Activated naive CD4-positive, alpha-beta T cell treated with anti-CD3 and anti-CD28 coated beads, Interleukin-2, amount 50 U/mL, for 72 hours (primary cell): ENCODE measurements at places on chromosomes 6 and 20. TPM values are rescaled to one million over a fixed set of nuclear protein-coding genes. Genes with fewer than 3 reads are reported as not detected.

The ITCH gene
- 37.4 TPM for total RNA-seq

GRCh38 chr6:136646377-136646776, 96.2 kb upstream of the MAP7 start:
- DNase-seq: no peak

- DNase-seq: no peak
Observed at GRCh38 chr6:100612094-100612493, 147.4 kb upstream of the SIM1 start.

GRCh38 chr6:39330476-39330875, 8.0 kb upstream of the KCNK16 start:
- DNase-seq: no peak

The TRIM15 gene
- total RNA-seq: 1.6 TPM

The SLA2 gene
- total RNA-seq: 33.7 TPM

The BANF2 gene
- not detected for total RNA-seq

- DNase-seq: no peak
Observed at GRCh38 chr6:132132924-132133639, 181.9 kb upstream of the CCN2 start.

The RBM39 gene
- total RNA-seq: 380 TPM

The SLCO4A1 gene
- total RNA-seq: 39.3 TPM

- no peak for DNase-seq
Observed at GRCh38 chr20:34124469-34125249, 12.6 kb upstream of the EIF2S2 start.

DNA sequence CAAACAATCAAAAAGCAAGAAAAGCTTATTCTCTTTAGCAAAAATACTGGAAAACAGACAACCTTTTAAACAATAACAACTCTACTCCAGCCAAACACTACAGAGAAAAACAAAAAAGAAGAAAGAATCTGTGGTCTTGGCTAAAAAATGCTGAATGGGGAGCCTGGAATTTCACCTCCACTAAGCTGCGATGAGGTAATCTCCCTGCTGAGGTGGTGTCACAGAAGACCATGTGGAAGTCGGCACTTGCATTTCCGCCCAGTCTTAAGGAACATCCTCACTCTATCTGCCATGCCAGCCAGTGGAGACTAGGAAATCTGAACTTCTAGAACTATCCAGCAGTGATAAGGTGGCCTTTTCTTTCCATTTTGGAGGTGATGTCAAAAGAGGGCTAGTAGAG, 1026.8 kb upstream of the EPHA7 start:
- no peak for DNase-seq

The MTHFD1L gene
- 71.3 TPM for total RNA-seq

GRCh38 chr20:56865055-56865454, 235.9 kb downstream of the TFAP2C start:
- no peak for DNase-seq

GRCh38 chr6:31534521-31535040, 5.8 kb downstream of the MCCD1 start:
- DNase-seq: peak; percentile 44

The RAD21L1 gene
- total RNA-seq: 0.47 TPM

The LAMA4 gene
- total RNA-seq: not detected

DNA sequence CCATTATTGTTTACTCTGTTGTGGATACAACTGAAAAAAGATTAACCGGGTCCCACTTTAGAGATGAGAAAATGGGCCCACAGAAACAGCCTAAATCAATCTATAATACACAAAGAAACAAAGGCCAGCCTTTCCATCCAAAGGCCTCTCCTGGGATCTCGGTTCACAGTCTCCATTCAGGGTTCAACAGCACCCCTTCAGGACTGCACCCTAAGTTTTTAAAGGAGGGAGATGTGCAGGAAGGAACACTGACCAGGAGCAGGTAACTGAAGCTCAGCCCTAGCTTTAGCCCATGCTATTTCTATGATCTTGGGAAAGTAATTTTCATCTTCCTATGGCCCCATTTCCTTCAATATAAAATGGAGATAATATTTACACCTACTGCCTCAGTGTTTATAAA, 147.7 kb downstream of the BTBD9 start:
- no peak for DNase-seq

The GABRR2 gene
- 0.29 TPM for total RNA-seq

GRCh38 chr6:123518441-123519188, 118.1 kb downstream of the TRDN start:
- no peak for DNase-seq

DNA sequence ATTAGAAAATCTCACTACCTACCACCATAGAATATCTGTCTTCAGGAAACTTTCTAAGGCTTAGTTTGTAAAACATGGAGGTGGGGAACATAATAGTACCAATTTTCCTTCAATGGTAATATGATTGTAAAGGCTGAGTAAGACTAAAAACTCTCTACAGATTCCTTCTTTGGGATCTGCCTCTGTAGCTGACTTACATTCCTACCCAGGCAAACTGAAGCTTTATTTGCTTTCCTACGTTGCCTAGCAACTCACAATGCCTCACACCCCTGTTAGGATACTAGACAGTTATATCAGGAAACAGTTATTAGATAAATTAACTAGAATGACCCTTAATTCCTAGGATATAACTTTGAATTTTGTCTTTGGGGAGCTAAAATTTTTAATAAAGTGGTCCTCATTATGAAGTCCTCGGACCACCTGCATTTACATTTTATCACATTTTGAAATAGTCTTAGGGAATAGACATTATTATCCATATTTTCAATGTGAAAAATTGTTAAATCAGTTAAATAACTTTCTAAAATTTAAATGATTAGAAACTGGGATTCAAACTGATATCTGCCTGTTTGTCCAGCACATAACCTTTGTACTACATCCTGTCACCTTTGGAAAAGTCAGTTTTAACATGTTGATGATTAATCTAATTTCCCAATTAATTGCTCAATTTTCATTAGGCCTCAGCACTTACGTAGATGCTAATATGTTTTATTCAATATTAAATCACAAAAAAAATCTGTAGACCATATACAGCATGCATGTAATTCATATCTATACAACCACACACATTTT, 591.4 kb downstream of the RNF144B start:
- no peak for DNase-seq

DNA sequence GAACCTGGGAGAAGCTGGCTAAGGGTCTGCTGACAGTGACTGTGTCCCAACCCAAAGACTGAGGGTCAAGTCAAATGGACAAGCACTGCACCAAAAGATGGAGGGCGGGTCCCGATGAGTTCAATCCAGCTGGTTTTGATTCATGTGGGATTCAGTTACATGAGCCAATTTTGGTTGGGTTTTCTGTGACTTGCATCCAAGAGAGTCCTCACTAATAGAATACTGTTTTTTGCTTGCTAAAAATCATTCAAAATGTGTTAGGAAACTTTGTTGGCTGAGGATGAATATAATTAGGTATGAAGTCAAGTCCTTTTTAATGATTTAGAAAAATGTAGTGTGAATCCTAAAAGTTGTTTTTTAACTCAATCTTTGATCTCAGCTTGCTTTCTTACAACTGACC, 323.8 kb upstream of the NOX3 start:
- DNase-seq: no peak

GRCh38 chr20:61353261-61354000, 101.4 kb downstream of the CDH4 start:
- DNase-seq: no peak

The ENPP4 gene
- 12.5 TPM for total RNA-seq

DNA sequence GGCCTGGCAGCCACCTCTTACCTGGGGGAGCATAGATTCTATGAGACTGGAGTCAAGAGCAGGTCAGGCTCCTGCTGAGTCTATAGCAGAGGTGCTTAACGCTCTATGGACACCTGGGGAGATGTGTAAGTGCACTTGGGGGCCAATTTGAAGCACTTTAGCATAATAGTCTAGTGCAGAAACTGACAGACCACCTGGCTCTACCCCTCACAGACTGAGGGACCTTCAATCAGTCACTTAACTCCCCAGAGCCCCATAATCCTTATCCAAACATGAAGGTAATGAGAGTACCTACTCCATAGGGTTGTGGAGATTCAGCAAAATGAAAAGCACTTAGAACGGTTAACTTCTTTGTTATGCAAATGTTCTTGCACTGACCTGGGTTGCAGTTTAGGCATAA, 87.3 kb upstream of the SLC22A16 start:
- DNase-seq: no peak

The GRIK2 gene
- not detected for total RNA-seq

- no peak for DNase-seq
Observed at GRCh38 chr6:133277900-133278545, 36.9 kb downstream of the EYA4 start.

- DNase-seq: no peak
Observed at GRCh38 chr20:57082357-57082945, 184.0 kb downstream of the BMP7 start.

GRCh38 chr20:57361517-57361916, 10.5 kb downstream of the RAE1 start:
- DNase-seq: no peak

The HAO1 gene
- total RNA-seq: not detected

The ALDH5A1 gene
- total RNA-seq: 14.6 TPM

- no peak for DNase-seq
Observed at GRCh38 chr6:158767709-158768108, 51.5 kb downstream of the EZR start.

GRCh38 chr20:64107736-64108457, 532 bp upstream of the NPBWR2 start:
- DNase-seq: peak; percentile 30

The TUBB1 gene
- not detected for total RNA-seq

The HNF4A gene
- not detected for total RNA-seq

The CCN6 gene
- not detected for total RNA-seq

DNA sequence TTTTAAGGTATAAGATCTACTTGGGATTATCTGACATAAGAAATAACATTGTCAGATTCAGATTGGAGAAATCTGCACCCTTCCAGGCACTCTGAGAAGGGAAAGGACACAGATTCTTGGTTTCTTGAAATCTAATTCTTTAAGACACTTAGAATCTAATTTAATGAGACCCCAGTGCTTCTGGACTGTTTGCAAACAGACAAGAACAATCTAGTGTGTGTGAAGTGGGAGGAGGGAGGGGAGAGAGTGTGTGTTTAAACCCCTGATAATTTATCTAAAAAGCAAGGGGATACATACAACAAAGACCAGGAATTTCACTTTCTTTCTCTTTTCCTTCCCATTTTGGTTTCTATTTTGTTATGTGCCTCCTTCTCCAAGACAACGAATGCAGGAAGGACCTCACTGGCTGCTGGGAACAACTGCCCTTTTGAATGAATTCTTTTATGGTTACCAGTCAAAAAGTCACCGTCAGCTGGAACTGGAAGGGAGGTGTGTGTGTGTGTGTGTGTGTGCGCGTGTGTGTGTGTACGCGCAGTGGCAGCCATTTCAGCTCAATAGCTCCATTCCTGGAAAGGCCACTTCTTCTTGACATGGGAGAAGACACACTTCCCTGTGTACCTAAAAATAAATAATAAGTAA, 129.4 kb downstream of the BCAS1 start:
- no peak for DNase-seq

The MATN4 gene
- total RNA-seq: 0.11 TPM
